Suppressor macrophage (primary cell): ENCODE measurements at places on chromosomes 6 and 20.

DNA sequence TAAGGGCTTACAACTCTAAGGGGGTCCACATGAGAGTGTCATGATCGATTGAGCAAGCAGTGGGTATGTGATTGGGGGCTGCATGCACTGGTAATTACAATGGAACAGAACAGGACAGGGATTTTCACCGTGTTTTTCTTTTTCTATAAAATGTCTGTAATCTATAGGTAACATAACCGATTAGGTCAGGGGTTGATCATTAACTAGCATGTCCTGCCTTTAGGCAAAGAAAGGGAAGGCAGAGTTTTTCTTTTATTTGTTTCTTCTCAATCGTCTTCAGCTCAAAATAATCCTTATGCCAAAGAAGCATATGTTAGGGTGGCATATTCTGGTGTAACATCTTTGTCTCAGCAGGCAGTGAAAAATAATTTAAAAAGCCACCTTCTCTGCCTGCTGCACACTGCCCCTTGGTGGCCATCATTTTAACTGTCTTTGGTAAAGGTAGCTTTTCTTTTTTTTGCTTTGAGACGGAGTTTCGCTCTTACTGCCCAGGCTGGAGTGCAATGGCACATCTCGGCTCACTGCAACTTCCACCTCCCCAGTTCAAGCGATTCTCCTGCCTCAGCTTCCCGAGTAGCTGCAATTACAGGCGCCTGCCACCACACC is 9.7 kb upstream of the CEP43 start:
- DNase-seq, result peak; percentile 60

DNA sequence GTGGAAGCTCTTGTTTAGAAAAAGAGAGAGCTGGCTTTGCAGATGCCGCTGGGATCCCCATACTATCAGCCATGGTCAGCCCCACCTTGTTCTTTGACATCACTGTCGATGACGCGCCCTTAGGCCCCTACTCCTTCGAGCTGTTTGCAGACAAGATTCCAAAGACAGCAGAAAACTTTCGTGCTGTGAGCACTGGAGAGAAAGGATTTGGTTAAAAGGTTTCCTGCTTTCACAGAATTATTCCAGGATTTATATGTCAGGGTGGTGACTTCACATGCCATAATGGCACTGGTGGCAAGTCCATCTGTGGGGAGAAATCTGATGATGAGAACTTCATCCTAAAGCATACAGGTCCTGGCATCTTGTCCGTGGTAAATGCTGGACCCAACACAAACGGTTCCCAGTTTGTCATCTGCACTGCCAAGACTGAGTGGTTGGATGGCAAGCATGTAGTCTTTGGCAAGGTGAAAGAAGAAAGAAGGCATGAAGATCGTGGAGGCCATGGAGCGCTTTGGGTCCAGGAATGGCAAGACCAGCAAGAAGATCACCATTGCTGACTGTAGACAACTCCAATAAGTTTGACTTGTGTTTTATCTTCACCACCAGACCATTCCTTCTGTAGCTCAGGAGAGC is 2.4 kb upstream of the BLCAP start:
- no peak for DNase-seq

DNA sequence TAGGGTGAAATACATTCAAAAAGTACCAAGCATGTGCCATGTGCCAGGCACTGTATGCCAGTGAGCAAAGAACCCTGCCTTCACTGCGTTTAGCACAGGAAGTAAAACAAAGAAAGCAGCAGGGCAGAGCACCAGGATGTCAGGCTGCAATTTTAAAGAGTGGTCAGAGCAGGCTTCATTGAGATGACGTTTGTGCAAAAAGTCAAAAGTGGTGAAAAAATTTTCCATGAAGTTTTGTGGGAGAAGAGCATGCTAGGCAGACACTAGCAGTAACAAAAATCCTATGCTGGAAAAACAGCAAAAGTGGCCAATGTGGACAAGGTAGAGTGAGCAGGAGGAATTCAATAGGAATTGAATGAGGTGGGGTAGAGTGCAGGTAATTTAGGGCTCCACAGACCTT is 31.3 kb downstream of the AKIRIN2 start:
- DNase-seq, result no peak

DNA sequence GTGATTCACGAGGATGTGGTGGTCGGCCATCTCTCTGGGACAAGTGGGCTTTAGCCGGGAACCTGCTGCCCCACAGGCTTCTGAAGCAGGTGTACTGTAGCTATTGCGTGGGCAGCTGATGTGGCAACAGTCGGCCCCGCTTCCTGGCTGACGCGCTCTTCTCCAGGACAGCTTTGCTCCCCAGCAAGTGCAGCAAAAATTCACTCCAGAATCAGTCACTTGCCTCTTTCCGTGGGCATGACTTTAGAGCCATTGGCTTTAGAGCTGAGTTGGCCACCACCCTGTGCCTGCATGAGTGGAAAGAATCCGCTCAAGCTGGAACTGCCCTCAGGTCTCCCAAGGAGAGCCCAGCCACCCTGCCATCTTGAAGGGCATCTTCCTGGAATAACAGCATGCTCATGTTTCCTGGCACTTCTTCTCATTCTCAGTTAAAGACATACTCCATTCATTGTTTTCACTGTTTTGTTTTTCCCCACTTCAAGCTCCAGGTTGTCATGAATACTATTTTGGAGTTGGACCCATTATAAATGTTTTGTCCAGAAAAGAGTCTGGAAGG is 178.3 kb downstream of the ZDHHC14 start:
- no peak for DNase-seq

- peak; percentile 31 for DNase-seq
These were observed 40.6 kb downstream of the DTNBP1 start for GRCh38 chr6:15622045-15622740.

DNA sequence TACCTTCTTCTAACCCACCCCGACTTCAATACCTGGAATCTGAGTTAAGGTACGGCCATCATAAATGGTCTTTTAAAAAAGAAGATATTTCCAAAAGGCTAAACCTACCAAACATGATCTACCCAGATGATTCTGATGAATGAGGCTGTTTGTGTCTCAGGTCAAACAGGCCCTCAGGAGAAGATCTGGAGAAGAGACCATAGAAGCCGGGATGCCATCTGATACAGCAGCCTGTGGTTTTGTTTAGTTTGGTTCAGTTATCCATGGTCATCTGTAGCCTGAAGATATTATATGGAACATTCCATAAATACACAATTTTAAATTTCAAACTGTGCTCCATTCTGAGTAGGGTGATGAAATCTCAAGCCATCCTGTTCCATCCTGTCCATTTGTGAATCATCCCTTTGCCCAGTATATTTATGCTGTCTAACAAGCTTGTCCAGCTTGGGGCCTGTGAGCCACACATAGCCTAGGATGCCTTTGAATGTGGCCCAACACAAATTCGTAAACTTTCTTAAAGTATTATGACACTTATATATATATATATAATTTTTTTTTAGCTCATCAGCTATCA is 4.0 kb upstream of the CAP2 start:
- DNase-seq, result no peak

- no peak for DNase-seq
These were observed 98.2 kb downstream of the IRF4 start for GRCh38 chr6:489762-490161.

DNA sequence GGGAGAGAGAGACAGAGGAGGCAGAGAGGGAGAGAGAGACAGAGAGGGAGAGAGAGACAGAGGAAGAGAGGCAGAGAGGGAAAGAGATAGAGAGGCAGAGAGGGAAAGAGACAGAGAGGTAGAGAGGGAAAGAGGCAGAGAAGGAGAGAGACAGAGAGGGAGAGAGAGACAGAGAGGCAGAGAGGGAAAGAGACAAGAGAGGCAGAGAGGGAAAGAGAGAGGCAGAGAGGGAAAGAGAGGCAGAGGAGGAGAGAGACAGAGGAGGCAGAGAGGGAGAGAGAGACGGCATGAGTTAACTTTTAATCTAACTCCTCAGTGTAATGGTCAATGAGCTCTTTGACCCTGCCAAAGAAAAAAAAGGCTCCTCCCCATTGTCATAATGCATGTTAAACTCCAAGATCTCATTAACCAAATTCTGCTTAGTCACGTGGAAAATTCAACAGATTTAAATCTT is 7.1 kb downstream of the ELOVL2 start:
- DNase-seq, result no peak

DNA sequence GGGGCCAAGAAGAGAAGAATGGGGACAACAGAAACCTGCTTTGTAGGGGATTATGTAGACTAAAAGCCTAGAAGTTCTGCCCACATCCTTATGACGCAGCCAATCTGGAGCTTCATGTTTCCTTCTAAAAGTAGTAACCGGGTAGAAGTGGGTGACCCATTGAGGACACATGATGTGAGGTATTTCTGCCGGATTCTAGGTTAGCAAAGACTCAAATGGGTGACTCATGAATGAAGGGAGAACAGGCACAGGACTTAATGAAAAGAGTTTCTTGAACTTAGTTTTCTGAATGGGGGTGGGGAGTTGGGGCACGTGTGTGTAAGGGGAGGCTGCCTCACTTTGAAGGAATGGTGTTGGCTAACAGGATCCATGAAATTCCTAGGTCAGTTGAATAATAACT is 68.8 kb downstream of the CDS2 start:
- DNase-seq, result no peak
